NCI-H446 treated with DMSO at 0.1 percent for 48 hours (cell line): ENCODE measurements at places on chromosomes 13 and 19.

GRCh38 chr19:46025835-46026234, 3.0 kb upstream of the PGLYRP1 start:
- DNase-seq: no peak

GRCh38 chr19:41551212-41551610, 24.8 kb upstream of the CEACAM21 start:
- DNase-seq: no peak

DNA sequence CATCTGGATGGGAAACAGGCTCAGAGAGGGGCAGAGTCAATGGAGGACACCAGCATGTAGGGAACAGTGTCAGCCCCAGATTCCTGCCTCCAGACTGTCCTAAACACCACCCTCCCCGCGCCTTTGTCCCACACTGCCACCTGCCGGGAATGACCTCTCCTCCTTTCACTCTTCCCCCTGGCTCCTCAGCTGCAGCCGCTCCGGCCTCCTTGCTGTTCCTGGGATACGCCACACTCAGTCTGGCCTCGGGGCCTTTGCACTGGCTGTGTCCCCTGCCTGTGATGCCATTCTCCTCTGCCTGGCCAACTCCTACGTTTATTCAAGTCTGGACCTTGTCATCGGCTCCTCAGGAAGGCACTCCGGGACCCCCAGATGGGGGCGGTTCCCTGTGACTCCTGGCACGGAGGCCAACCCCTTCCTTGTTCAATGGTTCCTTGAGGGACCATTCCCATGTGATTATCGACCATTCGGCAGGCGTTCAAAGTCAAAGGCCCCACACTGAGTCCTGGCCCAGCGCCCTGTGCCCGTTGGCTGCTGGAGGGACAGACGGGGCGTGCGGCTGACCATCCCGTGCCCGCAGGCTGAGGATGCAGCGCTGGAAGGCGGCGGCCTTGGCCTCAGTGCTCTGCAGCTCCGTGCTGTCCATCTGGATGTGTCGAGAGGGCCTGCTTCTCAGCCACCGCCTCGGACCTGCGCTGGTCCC, 15.8 kb downstream of the FUT6 start:
- DNase-seq: no peak

DNA sequence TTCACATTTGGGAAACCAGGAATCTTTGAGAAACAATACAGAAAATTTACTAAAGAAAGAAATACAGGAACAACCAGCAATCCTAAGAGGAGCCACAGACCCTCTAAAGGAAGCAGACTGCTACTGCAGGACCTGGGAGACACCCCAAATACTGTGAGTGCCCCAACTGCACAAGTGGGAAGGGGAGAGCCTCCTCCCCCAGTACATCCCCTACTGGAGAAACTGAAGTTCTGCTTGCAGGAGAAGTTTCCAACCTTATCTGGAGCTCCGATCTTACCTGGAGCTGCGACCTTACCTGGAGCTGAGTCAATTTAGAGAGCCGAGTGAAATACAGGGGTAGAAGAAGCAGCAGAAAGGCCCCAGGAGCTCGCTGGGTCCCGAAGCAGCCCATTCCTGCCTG, 236.4 kb upstream of the SPRY2 start:
- DNase-seq: no peak

- DNase-seq: no peak
Measured at GRCh38 chr19:54967611-54968010, 1.4 kb downstream of the NLRP2 start.

DNA sequence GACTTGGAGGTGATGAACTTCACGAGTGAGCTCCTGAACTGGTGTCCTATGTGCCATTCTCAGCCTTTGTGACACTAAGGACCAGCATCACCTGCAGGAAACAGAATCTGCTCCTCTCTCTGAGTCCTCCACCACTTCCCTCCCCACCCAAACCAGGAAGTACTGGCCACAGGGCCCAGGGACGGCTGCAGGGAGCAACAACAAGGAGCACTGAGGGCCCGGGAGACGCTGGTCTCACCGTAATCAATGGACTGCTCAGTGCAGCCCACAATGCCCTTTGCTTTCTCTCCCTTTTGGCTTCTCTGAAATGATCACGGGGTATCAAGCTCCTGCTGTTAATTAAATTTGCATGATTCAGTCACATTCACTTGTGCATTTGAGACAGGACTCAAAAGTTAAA, 18.6 kb downstream of the PEPD start:
- DNase-seq: no peak

DNA sequence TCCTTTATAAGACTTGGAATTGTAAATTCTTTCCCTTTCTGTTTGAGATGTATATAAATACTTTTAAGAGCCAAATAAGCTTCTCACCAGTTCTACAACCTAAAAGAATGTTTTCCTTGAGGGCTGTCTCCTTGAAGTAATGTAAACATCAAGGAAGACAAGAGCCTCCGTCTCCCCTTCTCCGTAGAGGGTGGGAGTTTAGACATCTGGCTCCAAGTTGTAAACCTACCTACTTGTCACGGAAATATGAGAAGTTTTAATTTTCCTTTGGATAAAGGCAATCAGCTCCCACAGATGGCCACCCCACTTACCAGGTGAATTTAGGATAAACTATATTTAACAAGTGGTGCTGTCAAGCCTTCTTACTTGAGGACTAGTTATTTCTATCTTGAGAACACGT, 237.9 kb downstream of the NALCN start:
- DNase-seq: no peak

- DNase-seq: no peak
Measured at GRCh38 chr13:20492641-20493040, 33.0 kb downstream of the CRYL1 start.

- DNase-seq: peak; percentile 6
Measured at GRCh38 chr13:24228852-24229458, 68.4 kb downstream of the SPATA13 start.

DNA sequence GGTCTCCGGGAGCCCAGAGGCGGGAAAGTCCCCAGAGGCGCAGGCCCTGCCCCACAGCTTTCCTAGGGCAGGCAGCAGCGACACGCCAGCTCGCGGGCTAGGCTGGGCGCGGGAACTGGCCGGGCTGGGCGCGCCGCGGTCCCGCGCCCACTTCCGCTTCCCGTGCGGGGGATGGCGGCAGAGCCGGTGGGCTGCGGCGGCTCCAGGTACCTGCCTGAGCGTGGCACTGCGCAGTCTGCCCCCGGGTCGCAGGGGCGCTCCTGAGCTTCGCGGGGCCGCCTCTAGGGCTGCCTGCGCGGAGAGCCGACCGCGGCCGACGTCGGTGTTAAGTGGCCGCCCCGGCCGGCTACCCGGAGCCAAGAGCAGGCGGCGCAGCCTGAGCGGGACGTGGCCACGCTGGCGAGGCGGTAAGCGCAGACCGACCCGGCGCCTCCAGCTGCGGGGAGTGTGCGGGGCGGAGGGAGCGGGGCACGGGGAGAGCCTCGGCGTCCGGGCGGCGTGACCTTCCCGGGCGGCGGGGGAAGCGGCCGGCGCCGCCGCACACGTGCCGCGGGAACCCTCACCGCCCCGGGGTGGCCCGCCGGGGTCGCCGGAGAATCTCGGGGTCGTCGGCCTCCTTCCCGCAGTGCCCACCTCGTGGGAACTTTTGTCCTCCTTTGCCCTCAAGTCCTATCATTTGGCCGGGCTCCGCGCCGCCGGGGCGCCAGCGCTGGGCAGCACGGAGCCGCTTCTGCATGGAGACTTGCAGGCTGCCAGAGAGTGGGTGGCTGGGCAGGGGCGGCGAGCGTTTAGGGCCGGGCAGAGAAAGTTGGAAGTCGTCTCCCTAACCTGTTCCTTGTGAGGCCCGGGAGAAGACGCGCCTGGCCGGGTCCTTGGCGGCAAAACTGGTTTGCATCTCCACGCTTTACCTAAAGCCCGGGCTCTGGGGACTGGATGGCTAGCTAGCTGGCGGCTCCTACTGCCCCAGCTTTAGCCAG, 31.4 kb upstream of the MPHOSPH8 start:
- peak; percentile 18 for DNase-seq

DNA sequence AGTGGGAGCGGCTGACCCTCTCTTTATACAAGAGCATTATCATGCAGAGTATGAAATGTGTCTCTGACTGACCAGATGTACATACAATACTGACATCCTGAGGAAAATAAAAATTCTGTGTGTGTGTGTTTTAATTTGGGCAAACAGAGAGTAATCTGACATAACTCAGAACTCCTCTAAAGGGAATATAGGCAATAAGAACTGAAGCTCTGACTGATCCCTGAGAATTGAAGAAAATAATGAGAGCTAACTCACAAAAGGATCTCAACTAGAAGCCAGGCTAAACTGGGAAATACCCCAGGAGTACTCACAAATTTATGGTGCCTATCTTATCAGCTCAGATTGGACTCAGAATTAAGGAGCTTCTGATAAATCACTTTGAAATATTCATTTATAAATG, 539.9 kb downstream of the OLFM4 start:
- no peak for DNase-seq

DNA sequence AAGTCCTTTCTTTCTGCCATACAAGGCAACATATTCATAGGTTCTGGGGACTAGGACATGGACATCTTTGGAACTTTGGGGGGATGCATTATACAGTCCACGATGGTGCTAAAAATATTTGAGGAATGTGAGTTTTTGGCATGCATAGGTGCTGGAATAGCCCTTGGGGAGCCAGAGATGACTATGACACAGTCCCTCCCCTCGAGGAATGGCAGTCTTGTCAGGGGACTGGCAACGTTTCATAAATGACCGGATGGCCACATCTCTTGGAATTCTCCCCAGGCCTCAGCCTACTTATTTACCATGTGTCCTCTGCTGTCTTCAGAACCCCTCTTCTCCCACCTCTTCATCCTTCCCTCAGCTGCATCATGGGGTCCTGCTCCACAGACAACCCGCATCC, 13.6 kb downstream of the MEIOSIN start:
- DNase-seq: no peak

DNA sequence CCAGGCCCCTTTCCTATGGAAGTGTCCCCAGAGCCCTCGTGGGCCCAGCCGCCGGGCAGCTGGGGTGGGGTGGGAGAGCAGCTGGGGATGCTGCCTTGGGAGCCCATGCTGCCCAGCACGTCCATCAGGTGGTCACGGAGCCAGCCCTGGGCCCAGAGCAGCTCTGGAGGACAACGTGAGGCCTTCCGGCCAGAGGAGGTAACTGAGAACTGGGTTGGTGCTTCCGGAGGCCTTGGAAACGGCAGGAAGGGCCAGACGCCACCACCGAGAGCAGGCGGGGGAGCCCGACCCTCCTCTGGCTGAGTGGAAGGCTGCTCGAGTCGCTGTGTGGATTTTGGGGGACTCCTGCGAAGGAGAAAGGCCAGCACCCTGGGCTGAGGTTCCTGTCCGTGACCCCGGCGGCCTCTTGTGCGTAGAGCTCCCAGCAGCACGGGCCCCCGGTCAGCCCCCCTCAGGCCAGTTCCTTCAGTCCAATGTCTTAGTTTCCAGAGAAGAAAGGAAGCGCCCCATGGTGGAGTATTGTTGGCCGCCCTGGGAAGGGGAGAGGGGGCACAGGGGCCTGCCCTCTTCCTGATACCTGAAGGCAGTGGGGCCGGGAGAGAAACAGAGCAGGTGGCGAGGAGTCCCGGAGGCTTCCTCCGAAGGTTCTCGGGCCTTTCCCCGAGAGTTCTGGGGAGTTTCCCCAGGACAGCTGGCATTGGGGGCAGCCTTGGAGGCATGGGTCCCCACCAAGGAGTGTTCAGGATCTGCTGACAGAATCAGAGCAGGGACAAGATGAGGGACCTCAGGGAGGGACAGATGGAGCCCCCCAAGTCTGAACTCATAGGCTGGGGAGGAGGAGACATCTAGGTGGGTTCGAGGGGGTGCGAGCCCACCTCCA, 68.8 kb downstream of the MLLT1 start:
- DNase-seq: no peak

DNA sequence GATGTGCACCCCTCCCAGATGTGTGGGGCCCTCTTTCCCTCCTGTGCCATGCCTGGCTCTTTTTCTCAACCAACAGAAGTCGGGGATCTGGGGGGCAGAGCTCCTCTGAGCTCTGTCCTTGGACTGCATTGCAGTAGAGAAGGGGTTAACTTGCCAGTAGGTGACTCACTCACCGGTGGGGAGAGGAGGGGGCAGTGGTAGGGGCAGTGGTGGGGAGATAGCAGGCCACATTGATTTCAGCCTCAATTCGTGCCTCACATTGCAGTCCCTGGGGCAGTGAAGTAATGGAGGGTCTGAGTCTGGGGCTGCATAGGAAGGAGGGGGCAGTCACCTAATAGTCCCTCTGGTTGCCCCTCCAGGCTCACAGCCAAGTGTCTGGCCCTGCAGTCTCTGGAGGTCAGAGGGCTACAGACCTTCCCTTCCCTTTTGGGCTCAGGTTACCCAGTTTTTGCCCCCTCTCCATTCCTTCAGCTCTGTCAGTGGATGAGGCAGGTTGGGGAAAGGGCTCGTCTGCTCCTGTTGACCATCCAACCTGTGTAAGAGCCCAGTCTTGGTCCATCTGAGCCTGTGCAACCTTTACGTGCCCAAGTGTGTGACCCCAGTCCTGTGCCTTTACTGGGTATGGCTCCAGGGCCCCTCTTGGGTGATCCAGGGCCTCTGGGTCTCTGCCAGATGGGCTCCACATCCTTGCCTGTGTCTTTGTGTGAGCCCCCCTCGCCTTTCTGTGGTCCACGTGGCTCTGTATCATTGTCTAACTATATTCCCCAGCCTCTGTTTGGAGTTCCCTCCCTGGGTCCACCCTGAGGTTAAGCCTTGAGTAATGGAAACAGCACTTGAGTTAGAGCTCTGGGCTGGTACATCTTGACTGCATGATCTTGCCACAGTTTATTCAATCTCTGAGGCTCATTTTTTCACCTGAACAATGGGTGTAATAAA, 13.0 kb downstream of the CIC start:
- peak; percentile 16 for DNase-seq

- DNase-seq: no peak
Measured at GRCh38 chr13:102698649-102698980, 3.8 kb upstream of the METTL21C start.

DNA sequence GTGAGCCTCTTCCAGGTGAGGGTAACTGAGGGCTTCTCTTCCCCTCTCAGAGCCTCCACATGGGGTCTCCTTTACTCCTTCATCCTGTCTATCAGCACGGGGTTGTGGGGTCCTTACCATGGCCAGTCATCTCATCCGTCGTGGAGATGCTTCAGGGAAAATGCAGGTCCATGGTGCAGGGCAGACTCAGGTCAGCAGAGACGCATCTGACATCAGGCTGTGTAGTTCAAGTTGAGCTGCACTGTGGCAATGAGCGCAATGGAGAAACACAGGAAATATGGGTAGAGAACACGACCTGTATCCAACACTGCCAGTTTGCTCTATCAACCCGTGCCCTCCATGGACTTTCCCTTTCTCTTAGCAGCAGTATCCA, 13.9 kb downstream of the LILRA5 start:
- no peak for DNase-seq

DNA sequence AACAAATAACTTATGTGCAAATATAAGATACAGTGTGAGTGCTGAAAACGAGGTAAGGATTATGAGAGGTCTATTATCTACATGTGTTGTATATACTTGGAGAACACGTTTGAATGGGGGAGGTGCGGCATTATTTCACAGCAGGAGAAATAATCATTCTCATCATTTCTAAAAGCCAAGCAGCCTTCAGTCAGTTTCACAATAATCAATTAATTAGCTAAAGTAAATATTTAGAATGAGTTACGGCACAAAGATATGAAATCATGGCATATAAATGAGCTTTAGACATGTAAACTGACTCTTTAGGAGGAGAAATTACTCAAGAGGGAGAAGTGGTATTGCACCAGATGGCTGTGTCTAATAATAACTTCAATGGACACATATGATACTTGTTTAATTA, 366.6 kb downstream of the DNAJC15 start:
- DNase-seq: peak; percentile 89
